ENCODE measurements at places on chromosomes 7 and 10.

- DNase-seq, result no peak
Measured at GRCh38 chr10:81034383-81034782, 496.7 kb downstream of the SH2D4B start.

DNA sequence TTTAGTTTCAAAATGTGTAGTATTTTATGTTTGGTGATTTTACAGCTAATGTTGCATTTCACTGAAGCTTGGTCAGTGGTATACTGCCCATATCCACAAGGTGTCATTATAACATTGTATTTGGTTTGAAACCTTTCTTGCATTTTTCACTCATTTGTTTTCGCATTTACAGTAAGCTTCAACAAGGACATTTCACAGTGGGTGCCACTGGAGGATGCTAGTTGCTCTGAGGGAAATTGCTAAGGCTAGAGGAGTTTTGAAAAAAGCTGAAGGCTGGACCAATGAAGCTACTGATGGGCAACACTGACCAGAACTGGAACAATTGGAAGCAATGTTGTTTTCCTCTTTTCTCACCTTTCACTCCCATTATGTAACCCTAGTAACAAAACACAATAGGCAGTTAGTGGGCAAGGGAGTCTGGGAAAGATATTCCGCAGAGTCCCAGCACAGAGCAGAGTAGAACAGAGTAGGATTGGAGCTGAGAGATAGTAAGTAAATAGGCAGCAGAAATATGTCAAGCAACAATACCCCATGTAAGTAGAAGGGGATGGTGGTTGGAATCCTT lies 23.6 kb upstream of the SRI start:
- peak; percentile 29 for DNase-seq

GRCh38 chr7:158865462-158865922 lies 9.1 kb downstream of the DYNC2I1 start:
- peak; percentile 71 for DNase-seq

GRCh38 chr10:86023931-86024280 lies 342.7 kb downstream of the GRID1 start:
- no peak for DNase-seq

- DNase-seq, result no peak
Measured at GRCh38 chr7:59079-60016, 133.0 kb upstream of the FAM20C start.

GRCh38 chr7:128939075-128939860 lies 1.5 kb downstream of the IRF5 start:
- no peak for DNase-seq

DNA sequence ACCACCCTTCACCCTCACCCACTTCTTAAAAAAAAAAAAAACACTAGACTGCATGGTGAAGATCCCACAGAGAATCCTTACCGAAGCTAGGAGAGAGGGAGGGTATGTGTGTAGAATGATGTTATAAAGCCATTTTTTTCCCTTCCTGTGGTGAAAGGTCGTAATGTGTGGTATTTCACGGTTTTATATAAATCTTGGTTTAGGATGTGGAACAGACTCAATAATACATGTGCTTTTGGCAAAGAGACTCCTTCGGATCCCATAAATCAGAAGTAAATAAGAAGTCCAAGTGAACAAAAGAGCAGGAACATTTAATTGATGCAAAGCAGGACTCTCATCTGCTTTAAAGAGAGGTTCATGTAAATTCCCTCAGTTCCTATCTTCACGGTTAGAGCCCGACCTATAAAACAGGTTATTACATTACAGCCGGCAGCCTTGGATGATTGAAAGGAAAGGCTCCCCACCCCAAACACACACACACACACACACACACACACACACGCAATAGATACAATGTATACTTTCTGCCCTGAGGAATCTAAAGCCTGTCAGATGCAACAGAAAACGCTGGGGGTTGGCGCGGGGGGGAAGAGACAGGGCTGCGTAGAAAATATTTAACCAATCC lies 8.8 kb downstream of the DLX5 start:
- DNase-seq, result no peak

DNA sequence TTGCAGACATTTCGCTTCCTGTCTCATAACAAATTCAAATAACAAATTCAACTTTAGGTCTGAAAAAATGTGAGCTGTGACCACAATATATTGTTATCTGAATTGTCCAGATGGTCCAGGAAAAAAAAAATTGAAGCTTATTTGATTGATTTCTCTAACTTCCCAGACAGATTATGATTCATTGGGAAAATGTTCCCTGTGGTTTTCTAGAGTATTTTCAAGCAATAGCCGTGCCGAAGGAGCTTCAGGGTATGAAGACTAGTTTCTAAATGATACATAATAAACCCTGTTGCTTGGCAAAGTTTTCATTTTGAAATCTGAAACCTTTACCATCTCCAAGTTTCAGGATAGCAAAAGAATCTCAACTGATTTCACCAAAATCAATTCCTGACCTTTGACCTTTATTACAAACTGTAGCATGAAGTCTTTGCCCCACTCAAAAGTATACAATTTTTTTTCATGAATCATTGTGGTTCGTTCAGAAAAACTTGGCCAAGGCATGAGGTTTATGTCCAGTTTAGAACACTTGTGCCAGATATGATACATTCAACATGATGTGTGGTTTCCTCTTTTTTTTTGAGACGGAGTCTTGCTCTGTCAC lies 109.9 kb downstream of the JCAD start:
- no peak for DNase-seq

DNA sequence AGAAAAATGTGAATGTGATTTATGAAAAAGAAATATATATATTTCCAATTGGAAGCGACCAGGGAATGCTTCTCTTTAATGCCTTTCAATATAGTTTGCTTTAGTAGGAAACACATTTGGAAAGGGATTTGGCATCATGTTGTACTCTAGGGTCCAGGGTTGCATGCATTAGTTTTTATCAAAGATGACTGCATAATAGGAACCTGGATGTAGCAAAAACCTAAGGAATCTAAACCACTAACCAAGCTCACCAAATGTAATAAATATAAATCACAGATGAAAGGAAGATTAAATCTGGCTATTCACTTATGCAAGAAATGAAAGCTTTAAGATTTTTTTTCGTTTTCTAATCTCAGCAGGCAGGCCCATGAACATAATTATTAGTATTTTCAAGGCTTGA lies 120.0 kb downstream of the ATXN7L1 start:
- DNase-seq, result no peak

DNA sequence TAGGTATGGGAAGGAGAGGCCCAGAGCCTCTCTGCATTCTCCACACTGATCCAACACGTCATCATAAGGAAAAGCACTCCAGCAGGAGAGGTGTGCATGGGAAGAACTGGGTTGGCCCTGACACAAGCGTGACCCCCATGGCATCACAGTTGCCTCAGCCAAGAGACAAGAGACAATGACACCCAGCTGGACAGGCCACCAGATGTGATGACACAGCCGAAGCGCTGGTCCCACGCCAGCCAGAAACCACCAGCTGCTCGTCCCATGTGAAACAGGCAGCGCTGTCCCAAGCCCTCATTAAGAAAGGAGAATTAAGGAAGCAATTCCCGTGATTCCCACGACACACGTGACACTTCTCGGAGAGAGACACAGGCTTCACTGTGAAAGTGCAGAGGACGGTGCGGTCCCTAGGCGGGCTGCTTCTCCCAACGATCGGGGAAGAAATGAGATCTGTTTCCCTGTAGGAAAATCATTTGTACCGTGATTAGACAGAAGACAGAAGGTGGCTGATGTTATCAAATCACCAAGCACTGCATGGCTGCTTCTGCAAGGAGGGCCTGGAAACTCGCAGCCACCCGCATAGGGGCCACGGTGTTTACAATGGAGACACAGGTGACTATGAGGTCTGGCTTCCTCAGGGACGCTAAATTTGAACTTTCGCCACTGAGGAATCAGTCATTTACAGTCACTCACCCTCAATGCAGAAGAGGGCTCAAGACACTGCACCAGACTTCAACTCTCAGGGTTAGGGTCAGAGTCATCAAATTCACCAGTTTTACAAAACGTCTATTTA lies 74.5 kb downstream of the DIP2C start:
- no peak for DNase-seq

- no peak for DNase-seq
Measured at GRCh38 chr7:66720561-66720960, 20.0 kb upstream of the RABGEF1 start.

- no peak for DNase-seq
Measured at GRCh38 chr10:126278851-126279250, 109.4 kb downstream of the ADAM12 start.

DNA sequence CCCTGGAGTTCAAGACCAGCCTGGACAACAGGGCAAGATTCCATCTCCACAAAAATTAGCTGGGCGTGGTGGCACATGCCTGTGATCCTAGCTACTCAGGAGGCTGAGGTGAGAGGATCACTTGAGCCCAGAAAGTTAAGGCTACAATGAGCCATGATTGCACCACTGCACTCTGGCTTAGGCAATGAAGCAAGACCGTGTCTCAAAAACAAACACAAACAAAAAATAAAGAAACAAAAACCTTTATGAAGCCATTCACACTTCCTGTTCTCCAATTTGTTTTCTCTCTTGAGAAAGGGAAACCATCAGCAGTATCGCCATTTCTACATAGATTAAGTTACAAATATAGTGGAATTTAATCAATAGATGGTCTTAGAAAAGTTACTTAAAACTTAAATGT lies 19.8 kb downstream of the YME1L1 start:
- DNase-seq, result no peak

GRCh38 chr7:31991846-31992245 lies 78.4 kb downstream of the PDE1C start:
- no peak for DNase-seq

- DNase-seq, result no peak
Measured at GRCh38 chr10:12018438-12019282, 23.9 kb downstream of the UPF2 start.

DNA sequence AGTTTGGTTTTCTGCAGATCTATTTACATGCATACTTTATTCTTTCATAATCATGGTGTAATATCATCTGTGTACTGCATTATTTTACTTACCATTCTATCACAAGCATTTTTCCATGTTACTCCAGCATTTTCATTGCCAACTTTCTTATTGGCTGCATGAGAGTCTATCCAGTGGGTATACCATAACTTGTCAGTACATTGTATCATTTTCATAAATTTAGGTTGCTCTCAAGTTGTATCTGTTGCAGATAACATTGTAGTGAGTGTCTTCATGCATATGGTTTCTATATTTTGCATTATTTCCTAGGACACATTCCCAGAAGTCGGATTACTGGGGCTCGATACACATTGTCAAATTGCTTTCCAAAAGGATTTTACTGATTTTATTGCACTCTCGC lies 87.2 kb upstream of the INSYN2A start:
- DNase-seq, result no peak

GRCh38 chr10:9621216-9621615 lies 1396.5 kb upstream of the CELF2 start:
- no peak for DNase-seq

- DNase-seq, result no peak
Measured at GRCh38 chr7:25388681-25389080, 160.4 kb upstream of the NPVF start.

DNA sequence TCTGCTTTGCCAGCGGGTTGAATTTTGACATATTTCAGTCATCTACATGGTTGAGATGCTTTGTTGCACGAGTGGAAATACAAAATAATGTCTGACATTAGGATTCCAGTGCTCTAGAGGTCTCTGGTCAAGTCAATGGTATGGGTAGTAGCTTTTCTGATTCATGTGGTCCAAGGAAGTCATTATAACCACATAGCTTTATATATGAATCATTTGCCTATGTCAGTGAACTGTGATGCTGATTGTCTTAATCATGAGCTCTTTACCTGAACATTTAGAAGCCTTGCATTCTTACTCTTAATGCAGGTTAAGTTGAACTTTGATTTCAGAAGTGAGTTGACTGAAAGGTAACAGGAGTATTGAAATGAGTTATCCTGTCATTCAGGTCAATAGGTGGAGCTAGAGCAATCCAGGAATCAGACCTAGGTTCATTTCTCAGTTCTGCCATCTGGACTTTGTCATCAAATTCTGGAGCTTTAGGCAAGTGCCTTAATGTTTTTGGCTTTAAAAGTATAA lies 3.3 kb downstream of the MAPK8 start:
- DNase-seq, result peak; percentile 35

- no peak for DNase-seq
Measured at GRCh38 chr7:116273918-116274301, 63.6 kb downstream of the TES start.

- DNase-seq, result no peak
Measured at GRCh38 chr7:112990624-112991023, 96.0 kb downstream of the GPR85 start.

Data from K562 (cell line).